ENCODE measurements at places on chromosomes 7 and 10.

DNA sequence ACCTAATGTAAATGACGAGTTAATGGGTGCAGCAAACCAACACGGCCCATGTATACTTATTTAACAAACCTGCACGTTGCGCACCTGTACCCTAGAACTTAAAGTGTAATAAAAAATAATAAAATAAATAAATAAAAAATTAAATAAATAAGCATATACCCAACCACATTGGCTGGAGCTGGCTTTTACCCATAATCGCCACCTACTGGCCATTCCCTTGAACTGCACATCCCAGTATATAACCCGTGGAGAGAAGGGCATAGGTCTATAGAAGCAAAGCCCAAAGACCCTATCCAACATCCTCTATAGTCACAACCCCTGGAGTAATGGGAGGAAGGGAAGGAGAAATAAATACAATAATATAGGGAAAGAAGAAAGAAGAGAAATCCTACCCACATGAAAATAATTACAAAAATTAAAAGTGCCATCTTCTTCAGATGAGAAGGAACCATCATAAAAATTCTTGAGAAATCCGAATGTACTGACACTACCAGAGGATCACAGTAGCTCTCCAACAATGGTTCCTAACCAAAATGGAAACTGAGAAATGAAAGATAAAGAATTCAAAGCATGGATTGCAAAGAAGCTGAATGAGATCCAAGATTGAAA, 65.6 kb downstream of the TWIST1 start:
- DNase-seq: peak; percentile 48

GRCh38 chr7:140888087-140888486, 36.6 kb downstream of the BRAF start:
- DNase-seq: peak; percentile 5

GRCh38 chr7:122307228-122307621, 2.7 kb upstream of the FEZF1 start:
- DNase-seq: no peak

GRCh38 chr7:37362802-37363201, 85.9 kb downstream of the ELMO1 start:
- no peak for DNase-seq

DNA sequence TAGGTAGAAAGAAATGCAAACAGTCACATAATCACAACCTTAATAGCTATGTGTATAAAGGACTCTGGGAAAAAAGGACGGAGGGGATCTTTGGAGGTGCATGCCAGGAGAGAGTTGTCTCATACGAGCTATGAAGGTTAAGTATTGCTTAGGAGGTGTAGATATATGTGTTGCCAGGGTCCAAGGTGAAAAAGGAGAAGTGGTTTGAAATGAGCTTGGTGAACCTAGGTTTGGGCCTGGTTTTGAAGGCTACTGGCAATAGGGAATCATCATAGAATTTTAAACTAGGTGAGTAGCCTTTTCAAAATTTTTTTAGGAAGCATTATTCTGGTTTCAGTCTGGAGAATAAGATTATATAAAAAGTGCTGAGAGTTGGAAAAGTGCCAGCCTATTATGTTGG, 336.8 kb downstream of the AUTS2 start:
- no peak for DNase-seq

GRCh38 chr7:128217967-128218652, 23.0 kb upstream of the LEP start:
- no peak for DNase-seq

DNA sequence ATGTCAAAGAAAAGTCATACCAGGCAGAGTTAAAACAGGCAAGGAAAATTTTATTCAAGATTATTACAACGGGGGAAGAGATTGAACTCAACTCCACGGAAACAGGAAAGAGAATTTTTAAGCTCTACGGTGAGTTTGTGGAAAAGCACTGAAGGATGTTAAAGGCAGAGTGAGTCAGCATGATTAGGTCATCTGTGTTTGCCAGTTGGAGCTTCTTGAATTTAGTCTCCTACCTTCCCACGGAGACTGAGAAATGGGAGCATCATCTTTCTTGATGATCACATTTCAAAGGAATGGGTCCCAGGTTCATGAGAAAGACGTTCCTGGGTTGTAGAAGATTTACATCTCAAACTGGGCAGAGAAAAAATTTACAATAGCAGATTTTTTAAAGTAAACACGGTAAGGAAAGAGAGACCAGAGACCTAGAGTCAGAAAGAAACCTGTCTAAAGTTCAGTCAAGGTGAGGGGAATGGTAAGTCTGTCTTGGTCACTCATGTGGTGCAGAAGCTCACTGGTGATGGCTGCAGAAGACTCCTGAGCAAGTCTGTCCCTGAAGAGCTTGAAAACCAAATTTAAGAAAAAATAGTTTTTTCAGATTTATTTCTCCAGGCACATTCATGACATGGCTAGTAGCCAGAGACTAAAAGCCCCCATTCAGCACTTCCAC, 516.9 kb upstream of the LRRN3 start:
- DNase-seq: peak; percentile 60

DNA sequence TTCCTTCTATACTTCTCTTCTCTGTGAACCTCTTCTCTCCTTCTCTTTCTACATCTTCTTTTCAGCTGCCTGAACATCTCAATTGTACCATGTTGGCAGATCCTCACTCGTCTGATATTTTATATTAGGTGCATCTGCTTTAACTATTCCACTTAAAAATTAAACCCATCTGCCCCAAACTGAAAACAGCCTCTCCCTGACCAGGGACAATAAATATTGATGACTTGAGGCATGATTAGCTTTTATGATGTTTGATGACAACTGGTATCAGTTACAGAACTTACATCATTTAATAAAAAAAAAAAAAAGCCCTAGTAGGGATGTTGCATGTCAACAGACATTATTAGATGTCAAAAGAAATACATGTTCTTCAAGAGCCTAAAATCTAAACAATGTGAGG, 79.8 kb upstream of the HABP2 start:
- DNase-seq: no peak

DNA sequence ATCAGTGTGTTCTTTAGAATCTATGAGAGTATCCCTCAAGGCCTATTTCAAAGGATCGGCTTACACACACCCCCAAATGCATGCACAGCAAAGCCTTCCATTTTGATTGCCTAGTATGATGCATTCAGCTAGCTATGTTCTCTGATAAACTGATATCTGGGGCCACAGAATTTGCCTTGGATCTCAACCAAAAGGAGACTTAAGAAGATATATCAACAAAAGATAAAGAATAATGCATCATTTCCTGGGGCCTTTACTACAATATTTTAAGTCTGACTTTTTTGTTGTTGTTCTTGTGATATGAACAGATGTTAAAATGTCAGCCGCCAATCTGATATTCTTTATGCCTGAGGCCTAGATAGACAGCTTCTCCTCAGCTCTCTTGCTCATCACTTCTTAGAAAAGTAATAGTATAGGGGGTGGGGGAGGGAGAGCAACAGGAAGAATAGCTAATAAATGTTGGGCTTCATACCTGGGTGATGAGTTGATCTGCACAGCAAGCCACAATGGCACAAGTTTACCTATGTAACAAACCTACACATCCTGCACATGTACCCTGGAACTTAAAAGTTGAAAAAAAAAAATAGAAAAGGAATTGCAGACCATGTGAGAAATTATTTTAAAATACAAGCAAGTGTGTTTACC, 792.9 kb upstream of the GHITM start:
- DNase-seq: peak; percentile 69

DNA sequence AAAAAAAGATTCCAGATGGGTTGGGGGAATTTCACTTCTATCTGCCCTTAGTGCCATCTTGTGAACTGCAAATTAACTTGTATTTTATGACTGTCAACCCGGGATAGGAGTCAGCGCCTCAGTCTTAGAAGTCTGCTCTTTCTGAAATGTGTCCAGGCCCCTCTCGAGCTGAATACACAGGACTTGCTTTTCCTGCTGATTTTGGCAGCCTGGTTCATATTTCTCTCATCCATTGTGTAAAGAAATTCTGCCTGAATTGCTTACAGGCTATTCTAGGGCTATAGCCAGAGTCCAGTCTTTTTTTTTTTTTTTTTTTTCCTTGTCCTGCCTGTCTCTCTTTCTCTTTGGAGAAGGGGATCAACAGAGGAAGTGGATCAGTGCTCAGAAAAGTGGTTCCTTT, 24.6 kb downstream of the GATA3 start:
- no peak for DNase-seq

GRCh38 chr10:123380491-123381085, 226.4 kb downstream of the BUB3 start:
- DNase-seq: peak; percentile 41

DNA sequence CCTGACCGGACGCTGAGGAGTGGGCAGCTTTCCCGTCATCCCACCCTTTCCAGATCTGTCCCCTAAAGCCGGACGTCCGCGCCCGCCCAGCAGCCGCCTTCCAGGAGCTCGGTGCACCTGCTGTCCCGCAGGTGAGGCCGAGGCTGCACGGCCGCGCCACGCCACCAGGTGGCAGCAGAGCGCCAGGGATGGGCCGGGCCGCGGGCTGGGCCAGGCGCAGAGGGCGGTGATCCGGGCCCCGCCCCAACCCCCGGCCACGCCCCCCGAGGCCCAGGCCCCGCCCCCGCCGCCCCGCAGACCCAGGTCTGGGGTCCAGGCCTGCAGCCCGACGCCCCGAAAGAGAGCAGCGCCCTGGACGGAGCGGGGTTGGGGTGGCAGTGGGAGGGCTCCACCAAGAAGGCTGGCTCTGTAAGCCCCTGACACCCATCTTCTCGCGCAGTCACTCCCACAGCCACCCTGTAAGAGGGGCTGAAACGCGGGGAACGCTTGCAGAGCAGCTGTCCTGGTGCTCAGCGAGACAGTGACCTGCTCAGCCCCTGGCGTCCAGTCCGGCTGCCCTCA, 32.2 kb downstream of the FOXL3 start:
- DNase-seq: peak; percentile 79

DNA sequence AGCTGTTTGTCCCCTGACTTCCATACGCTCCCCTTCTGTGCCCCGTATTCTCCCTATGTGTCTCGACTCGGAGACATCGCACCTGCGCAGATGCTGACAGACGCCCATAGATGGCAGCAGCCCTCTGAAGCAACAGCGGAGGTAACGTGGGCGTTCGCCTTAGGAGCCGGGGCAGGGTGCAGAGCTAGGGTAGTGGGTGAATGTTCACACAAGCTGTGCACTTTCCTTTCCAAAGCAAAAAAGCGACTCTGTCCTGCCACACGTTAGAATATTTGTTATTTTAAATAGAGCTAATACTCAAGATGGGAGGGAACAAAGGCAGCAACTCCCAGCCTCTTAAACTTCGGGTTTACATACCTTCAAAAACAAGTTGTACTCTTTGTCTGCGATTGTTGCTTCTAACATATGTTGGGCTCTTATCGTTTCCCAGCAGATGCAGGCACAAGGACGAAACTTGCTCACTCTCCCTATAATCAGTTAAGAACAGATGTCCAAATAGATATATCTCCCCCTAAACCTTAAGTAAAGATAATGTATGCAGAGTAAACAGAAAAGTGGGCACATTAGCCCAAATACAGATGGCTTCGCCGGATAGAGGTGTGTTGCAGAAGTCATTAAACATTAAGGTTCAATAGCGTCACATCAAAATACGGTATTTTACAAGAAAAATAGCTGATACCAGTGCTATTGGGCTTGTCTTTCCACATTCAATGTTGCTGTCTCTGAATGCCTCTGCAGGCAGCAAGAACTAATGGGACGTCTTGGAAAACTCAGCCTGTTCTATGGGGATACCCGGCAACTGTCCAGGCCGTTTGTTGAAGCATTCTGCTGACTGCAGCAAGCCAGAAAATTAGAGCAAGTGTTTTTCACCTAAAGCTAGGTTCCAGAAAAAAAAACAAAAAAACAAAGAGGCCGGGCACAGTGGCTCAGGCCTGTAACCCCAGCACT, 340.3 kb upstream of the PRKCQ start:
- peak; percentile 49 for DNase-seq

DNA sequence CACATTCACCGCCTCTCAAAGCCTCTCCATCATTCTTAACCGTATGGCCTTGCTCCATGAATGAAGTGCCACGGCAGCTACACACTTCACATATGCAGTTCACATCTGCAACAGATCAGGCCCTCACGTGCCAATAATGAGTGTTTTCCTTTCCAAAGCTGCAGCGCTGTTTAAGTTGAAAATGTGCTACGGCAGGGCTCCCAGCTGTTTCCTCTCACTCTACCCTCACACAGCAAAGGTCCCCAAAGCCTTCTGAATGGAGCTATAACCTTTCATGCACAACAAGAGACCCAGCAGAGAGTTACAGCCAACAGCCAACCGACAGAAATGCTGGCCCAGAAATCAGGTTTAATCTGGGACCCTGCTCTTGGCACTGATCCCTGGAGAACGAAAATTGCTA, 236.1 kb downstream of the ELMO1 start:
- peak; percentile 22 for DNase-seq

- DNase-seq: no peak
These were observed 8.0 kb downstream of the DPYSL4 start for GRCh38 chr10:132194726-132195125.

GRCh38 chr7:43546231-43546630, 36.7 kb upstream of the STK17A start:
- no peak for DNase-seq

DNA sequence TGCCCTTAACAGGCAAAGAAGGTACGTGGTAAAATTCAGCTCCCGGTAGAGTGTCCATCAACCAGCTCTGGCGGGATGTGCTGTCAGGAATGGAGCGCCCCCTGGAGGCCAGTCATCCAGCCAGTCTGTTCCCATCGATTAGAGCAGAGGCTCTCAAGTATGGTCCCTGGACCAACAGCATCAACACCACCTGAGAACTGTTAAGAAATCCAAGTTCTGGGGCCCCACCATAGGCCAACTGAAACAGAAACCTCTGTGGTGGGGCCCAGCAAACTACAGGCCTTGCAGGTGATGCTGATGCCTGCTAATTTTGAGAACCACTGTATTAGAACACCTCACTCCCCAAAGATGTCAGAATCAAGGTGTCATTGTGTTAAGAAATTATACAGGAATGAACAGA, 109.2 kb downstream of the DPY19L1 start:
- DNase-seq: peak; percentile 3

- DNase-seq: no peak
These were observed 42.8 kb upstream of the ZRANB1 start for GRCh38 chr10:124899151-124899550.

DNA sequence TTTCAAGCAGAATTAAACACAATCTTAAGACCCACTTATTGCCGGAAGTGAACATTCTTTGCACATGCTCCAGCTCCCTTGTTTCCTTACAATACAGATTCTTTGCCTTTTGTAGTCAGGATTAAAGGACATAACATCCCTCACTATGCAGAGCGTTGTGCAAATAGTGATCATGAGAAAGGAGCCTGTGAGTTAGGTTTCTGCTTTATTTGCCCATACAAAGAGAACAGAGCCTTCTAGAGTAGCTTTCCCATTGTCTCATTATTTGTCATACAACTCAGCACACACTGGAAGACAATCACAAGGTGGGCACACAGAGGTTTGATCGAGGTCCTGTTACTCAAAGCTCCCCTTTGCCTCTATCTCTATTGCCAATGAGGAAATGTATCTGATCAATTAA, 48.2 kb upstream of the WDR11 start:
- no peak for DNase-seq
